Osteocyte (in vitro differentiated cells): ENCODE measurements at places on chromosomes 7 and 10. TPM values are rescaled to one million over a fixed set of nuclear protein-coding genes. Genes with fewer than 3 reads are reported as not detected.

Gene ASAH2
- total RNA-seq, result 1.1 and 4.3 TPM in 2 replicates

- no peak for DNase-seq
These were observed 11.1 kb upstream of the SGCE start for GRCh38 chr7:94666879-94667587.

- DNase-seq, result no peak
These were observed 4.6 kb downstream of the CCDC136 start for GRCh38 chr7:128796327-128796726.

DNA sequence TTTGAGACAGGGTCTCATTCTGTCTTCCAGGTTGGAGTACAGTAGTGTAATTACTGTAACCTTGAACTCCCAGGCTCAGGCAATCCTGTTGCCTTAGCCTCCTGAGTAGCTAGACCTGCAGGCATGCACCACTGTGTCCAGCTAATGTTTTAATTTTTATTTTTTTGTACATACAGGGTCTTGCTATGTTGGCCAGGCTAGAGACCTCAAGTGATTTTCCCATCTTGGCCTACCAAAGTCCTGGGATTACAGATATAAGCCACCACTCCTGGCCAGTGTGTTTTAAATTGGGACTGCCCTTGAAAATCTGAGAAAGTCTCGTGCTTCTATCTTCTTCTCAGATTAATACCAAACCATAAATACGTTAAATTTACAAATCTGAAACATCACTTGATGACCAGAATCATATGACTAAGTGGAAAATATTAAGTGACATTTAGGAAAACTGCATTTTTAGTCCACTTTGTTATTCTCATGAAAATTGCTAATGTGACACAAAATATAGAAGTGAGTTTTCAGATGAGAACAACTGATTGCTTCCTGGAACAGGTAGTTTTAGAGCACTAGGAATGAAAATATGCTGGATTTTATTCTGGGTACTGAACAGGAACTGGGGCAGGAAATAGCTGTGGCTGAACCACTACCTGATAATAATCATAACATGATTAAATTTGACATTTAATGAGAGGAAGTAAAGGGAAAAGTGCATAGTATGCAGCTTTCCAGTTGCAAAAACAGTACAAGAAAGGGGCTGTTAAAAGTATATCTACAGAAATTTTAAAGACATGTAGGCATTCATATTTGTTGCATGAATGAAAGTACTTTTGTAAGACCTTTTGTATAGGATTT is 4.2 kb downstream of the PHTF2 start:
- no peak for DNase-seq

GRCh38 chr10:72026278-72027111 is 61.9 kb downstream of the SPOCK2 start:
- no peak for DNase-seq

DNA sequence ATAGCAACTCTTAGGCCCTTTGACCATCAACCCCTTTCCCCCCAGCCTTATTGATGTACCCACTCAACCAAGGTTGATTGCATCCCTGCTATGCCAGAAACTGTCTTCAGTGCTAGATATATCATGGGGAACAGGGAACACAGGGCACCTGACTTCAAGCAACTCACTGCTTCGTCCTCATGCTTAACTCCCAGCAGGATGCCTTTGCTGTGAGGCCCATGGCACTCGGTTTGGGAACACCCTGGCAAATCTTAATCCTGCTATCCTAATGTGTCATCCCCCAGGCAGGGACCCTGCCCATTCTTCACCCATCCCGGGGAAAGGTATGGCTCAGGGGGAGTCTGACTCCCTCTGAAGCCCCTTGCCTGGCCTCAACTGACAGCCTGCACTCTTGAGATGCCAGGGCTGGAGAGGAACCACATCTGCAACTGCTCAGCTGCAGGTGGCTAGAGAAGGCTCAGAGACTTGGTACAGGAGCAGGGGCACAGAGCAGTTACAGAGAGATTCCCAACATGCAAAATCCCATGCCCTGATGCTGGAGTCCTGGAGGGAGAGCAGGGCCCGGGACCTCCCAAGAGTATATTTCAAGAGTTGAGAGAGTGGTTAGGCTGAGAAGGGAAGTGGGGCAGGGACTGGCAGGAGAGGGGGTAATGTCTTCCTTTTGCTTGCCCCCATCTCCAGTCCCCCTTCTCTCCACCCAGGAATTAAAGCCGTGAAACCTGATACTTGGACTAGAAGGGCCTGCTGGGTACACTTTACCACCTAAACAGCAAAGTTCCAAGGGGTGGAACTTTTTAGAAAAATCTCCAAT is 2.4 kb upstream of the UNC5B start:
- DNase-seq, result no peak

- DNase-seq, result no peak
These were observed 4.5 kb upstream of the DNMBP start for GRCh38 chr10:100014071-100014762.

DNA sequence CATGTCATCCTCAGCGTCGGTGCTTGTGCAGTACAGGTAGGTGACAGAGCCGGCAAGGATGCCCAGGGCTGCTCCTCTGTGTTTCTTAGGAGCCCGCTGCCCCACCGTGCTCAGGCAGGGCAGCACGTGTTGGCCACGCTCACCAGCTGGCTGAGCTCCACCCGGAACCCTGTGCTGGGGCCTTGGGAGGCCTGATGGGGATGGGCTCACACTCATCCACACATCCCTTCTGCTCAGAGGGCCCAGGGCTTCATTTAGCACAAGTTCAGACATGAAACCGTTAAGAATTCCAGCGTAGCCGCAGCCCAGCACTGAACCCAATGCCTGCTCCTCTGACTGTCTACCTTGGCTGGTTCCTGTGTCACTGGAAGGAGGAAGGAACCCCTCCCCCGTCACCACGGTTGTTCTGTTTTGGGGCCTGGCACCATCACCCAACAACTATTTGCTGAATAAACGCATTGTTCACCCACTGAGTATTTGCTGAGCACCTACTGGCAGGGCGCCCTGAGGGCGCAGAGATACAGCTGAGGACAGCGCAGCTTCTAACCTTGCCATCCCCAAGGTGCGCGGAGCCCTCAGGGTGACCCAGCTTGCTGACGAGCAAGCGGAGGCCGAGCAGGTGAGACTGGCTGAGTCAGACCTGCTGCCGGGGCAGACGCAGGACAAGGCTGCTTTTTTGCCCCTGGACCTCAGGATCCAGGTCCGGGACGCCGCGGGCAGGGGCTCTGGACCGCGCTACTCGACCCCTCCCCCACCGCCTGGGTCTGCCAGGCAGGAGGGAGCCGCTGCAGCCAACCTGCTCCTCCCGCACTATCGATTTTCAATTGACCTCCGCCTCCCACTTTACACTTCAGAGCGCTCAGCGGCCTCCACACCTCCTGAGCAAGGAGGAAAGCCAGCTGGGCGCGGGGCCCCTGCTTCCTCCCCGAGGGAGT is 50.6 kb upstream of the RET start:
- DNase-seq, result no peak

Gene TMEM178B
- 0.70 and 0.99 TPM in 2 replicates for total RNA-seq

- no peak for DNase-seq
These were observed 28.6 kb downstream of the SMKR1 start for GRCh38 chr7:129530795-129531391.

GRCh38 chr10:75652146-75652740 is 220.8 kb downstream of the LRMDA start:
- no peak for DNase-seq

DNA sequence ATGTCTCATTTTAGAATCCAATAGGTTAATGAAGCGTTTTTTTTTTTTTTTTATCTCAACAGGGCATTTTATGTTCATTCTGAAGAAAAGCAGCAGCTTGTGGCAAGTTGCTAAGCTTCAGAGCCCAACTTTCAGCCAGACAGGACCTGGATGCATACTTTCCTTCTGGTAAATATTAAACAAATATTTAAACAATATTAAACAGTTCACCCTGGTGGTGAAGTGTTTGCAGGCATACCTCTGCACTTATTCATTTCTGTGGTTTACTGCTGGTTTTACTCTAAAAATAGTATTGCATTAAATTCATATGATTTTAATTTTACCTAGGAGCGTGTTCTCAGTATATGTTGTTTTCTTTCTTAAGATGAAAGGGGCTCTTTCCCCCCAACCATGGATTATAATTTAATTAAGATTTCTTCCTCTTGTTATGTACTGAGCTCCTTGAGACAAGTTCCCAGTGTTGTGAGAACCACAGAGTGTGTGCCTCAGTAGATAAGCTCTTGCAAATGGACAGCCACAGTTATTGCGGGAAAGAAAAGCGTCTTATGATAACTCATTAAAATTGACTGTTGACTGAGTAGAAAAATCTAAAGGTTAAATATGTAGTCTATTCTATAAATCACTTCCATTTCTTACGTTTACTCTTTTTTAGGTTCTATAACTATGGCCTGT is 155.8 kb downstream of the MALRD1 start:
- no peak for DNase-seq

- no peak for DNase-seq
These were observed 82.0 kb downstream of the RNF133 start for GRCh38 chr7:122616951-122617350.

GRCh38 chr10:12358863-12359564 is 9.7 kb downstream of the CAMK1D start:
- no peak for DNase-seq

Gene GRID2IP
- 0.10 and 0.13 TPM in 2 replicates for total RNA-seq

DNA sequence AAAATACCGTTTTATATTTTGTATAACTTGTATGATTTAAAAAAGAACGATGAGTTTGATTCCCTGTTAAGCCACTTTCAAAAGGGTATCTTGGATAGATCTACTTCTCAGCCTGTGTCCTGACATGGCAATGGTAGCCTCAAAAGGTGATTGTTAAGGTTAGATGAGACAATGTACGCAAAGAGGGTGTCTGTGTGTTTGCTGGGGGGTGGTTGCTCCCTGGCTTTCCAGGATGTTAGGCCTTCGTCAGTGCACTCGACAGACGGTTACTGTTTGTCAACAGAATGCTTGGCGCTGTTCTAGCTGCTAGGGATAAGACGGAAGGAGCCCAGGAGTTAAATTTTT is 90.3 kb downstream of the NEURL1 start:
- DNase-seq, result no peak

DNA sequence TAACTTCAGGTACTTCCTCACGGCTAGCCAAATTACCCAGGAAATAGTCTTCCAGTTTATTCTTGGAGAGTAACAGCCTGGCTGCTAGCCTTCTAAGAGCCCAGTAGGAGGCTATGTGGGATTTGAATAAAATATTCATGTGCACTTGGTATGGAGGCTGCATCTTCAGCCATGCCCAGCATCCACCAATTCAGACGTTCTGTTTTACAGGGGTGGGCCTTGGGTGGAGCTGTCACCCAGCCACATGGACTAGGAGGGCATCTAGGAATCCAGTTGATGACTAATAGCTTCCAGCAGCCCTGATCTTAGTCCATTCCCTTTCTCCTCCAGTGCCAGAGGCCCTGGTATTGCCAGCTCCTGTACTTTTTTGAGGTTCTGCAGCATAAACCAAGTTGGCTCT is 66.3 kb upstream of the ZRANB1 start:
- no peak for DNase-seq

Gene WEE2
- not detected in 2 replicates for total RNA-seq

GRCh38 chr7:14978687-14979086 is 76.1 kb upstream of the DGKB start:
- no peak for DNase-seq

Gene SLC13A1
- not detected in 2 replicates for total RNA-seq

Gene FZD8
- 28.0 and 28.7 TPM in 2 replicates for total RNA-seq

Gene PTPRZ1
- 0.38 TPM in 1 of 2 replicates, not detected in the other for total RNA-seq
